ENCODE measurements at places on chromosomes 13 and 19. TPM values are rescaled to one million over a fixed set of nuclear protein-coding genes. Genes with fewer than 3 reads are reported as not detected.

Gene LILRB4
- total RNA-seq = 0.69 TPM

Gene IL4I1
- 35.6 TPM for total RNA-seq

Gene ZNF576
- total RNA-seq = 19.5 TPM

Gene ATP8B3
- 1.6 TPM for total RNA-seq

Gene LIN37
- 10.5 TPM for total RNA-seq

GRCh38 chr19:41726493-41726892 lies 18.1 kb downstream of the CEACAM5 start:
- H3K27ac ChIP-seq = no peak overlapping the region
- no peak overlapping the region for H3K4me3 ChIP-seq
- H3K36me3 ChIP-seq = no peaks in the 10 kb centered on the region
- H3K4me1 ChIP-seq = no peaks in the 10 kb centered on the region
- peaks cover 14% of the 10 kb centered on the region for H3K27me3 ChIP-seq

- DNase-seq = peak; percentile 37
- H3K4me3 ChIP-seq = no peak overlapping the region
- peaks cover 31% of the 10 kb centered on the region for H3K36me3 ChIP-seq
- H3K27me3 ChIP-seq = no peaks in the 10 kb centered on the region
Measured at GRCh38 chr19:17205237-17206140, 9.7 kb upstream of the USE1 start.

DNA sequence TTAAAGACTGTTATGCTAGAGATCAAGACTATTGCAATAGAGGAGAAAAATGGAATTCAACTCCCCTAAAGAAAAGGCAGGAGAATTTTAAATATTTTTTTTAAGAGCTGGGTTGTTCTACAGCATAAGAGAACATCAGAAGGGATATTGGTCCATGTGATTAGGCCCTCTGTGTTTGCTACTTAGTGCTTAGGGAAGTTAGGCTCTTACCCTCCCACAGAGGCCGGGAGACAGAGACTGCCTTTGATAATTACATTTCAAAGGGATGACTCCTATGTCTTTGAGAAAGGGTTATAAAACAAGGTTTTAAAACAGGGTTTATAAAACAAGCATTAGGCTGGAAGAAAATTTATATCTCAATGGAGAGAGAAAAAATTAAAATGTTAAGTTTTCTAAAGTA lies 1248.1 kb upstream of the PCDH20 start:
- DNase-seq = no peak
- H3K4me1 ChIP-seq = no peaks in the 10 kb centered on the region
- no peaks in the 10 kb centered on the region for H3K27me3 ChIP-seq

DNA sequence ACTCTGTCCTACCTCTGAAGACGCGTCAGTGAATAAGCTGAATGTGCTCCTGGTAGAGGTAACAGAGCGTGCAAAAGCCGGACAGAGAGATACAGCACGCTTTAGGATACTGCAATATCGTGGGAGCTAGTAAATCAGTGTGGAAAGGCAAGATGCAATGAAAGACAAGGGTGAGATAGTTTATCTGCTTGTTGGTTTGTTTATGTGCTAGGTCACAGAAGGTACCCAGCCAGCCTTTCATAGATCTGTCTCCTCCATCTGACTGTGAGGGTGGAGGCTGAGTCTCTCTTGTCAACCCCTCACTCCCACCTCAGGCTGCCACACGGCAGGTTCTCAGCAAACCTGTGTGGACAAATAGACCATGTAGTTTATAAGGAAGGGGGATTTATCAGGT lies 904 bp upstream of the GIPC1 start:
- H3K4me1 ChIP-seq = peaks cover 24% of the 10 kb centered on the region
- H3K36me3 ChIP-seq = no peaks in the 10 kb centered on the region
- no peak overlapping the region for H3K4me3 ChIP-seq
- H3K27me3 ChIP-seq = no peaks in the 10 kb centered on the region

GRCh38 chr13:70923863-70924752 lies 815.9 kb upstream of the KLHL1 start:
- H3K4me1 ChIP-seq = no peaks in the 10 kb centered on the region
- no peaks in the 10 kb centered on the region for H3K36me3 ChIP-seq
- DNase-seq = no peak
- no peaks in the 10 kb centered on the region for H3K27me3 ChIP-seq

- no peaks in the 10 kb centered on the region for H3K4me1 ChIP-seq
- no peaks in the 10 kb centered on the region for H3K27me3 ChIP-seq
- no peak overlapping the region for H3K4me3 ChIP-seq
- no peaks in the 10 kb centered on the region for H3K36me3 ChIP-seq
Measured at GRCh38 chr13:50374517-50374916, 359.3 kb downstream of the KCNRG start.

DNA sequence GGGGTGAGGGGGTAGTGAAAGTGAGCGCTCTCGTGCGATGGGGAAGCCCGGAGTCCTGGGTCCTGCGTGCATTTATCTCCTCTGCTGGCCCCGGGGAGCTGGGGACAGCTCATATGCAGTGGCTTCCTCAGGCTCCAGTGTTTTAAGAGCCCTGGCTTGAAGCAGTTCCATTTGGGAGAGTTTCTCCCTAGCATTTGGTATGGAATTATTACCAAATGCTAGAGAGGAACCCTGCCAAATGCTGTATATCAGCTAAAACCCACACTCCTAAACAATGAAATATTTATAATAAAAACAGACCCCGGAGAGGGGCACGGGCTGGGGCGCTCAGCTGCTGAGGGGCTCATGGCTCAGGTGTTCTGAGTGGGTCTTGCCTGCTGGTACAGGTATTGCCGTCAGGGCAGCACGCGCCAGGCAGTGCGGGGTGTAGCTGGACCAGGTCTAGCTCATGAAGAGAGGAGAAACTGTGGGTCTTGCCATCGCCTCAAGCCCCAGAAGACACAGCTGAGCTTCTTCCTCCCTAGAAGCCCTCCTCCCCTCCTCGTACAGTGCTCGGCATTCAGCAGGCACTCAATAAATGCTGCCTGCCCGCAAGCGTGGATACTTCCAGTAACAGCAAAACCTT lies 163.6 kb upstream of the ZNF536 start:
- H3K4me1 ChIP-seq = no peaks in the 10 kb centered on the region
- no peak overlapping the region for H3K4me3 ChIP-seq
- no peak for DNase-seq
- no peak overlapping the region for H3K27ac ChIP-seq
- H3K36me3 ChIP-seq = no peaks in the 10 kb centered on the region
- H3K27me3 ChIP-seq = no peaks in the 10 kb centered on the region

GRCh38 chr19:6229216-6229913 lies 50.4 kb downstream of the MLLT1 start:
- H3K27ac ChIP-seq = no peak overlapping the region
- H3K36me3 ChIP-seq = no peaks in the 10 kb centered on the region
- H3K27me3 ChIP-seq = no peaks in the 10 kb centered on the region
- H3K4me3 ChIP-seq = no peak overlapping the region

DNA sequence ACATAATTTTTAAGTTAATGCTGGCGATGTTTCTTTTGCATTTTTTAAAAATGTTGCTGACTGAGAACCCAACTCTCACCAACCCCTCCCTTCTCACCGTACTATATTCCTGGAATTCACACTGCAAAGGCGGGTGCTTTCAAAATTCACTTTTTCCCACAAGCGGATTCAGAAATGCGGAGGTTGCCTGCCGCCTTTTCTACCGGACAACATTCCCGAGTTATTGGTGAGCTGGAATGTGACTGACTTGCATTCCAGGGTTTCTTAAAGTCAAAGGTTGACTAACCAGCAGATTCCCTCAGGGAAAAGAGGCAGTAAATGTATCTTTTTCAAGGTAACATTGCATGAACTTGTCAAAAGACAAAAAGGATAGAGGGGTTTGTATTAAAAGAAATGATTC lies 113.3 kb downstream of the RAB20 start:
- H3K4me1 ChIP-seq = no peaks in the 10 kb centered on the region
- DNase-seq = no peak
- H3K27ac ChIP-seq = no peak overlapping the region
- no peaks in the 10 kb centered on the region for H3K27me3 ChIP-seq
- H3K4me3 ChIP-seq = no peak overlapping the region
- no peaks in the 10 kb centered on the region for H3K36me3 ChIP-seq

GRCh38 chr13:43129511-43130110 lies 106.2 kb downstream of the DNAJC15 start:
- H3K27ac ChIP-seq = no peak overlapping the region
- no peaks in the 10 kb centered on the region for H3K36me3 ChIP-seq
- peaks cover 4% of the 10 kb centered on the region for H3K27me3 ChIP-seq
- DNase-seq = no peak
- H3K4me3 ChIP-seq = no peak overlapping the region
- H3K4me1 ChIP-seq = peaks cover 7% of the 10 kb centered on the region

DNA sequence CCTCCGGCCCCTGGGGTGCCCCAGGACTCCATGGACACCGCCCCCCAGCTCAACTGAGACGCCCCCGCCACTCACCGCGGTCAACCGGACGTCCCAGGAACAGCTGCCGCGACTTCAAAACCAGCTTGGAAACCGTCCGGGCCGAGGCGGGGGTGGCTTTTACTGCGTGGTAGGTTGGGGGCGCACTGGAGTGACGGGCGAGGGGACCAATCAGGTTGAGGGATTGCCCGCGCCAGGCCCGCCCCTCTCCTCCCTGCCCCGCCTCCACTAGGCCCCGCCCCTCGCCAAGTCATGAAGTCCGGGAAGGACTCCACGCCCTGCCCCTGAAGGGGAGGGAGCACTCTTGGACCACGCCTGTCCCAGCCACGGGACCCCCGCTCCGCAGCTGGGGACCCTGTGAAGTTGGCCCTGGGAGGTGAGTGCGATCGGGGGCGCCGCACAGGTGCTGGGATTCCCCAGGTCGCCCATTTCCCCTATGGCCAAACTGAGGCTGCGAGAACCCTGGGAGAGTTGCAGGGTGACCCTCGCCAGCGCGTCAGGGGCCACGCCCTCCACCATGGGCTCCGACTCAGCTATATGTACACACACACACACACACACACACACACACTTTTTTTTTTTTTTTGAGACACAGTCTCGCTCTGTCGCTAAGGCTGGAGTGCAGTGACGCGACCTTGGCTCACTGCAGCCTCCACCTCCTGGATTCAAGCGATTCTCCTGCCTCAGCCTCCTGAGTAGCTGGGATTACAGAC lies at the start of gene PLIN3:
Gene PLIN3, minus strand, starts transcription at position 134 of the 752 bp plus-strand sequence. CDS start 6,273 bp downstream, outside the sequence.
- peak within 1 kb of the TSS; percentile 83 for H3K4me3 ChIP-seq
- peak within 1 kb of the TSS; percentile 71 for H3K27ac ChIP-seq
- H3K36me3 ChIP-seq = no peaks in the 10 kb centered on the region
- peak; percentile 84 for DNase-seq

DNA sequence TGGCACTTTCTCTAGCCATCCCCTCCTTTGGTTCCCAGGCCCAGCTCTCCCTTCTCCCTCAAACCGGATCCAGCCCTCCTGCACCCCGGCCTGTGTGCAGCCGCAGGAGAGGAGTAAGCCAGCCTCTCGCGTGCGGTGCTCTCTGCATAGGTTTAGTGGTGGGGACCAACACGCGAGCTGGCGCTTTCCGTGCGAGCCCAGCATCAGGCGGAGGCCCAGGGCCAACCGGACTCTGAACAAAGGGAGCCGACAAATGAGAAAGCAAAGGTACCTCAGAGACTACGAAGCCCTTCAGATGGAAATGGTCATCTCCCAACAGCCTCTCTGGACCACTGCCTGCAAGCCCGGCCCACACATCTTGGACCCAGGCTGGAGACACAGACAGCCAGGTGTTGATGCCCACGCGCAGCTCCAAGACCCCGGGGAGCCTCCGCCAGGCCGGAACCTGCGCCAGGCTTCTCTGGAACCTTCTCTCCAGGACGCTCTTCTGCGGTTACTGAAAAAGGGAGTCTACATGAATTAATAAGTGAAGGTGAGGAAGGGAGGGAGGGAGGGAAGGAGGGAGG lies 16.5 kb upstream of the LATS2 start:
- no peaks in the 10 kb centered on the region for H3K27me3 ChIP-seq
- H3K4me3 ChIP-seq = no peak overlapping the region
- H3K36me3 ChIP-seq = no peaks in the 10 kb centered on the region
- no peak for DNase-seq
- peaks cover 12% of the 10 kb centered on the region for H3K4me1 ChIP-seq

DNA sequence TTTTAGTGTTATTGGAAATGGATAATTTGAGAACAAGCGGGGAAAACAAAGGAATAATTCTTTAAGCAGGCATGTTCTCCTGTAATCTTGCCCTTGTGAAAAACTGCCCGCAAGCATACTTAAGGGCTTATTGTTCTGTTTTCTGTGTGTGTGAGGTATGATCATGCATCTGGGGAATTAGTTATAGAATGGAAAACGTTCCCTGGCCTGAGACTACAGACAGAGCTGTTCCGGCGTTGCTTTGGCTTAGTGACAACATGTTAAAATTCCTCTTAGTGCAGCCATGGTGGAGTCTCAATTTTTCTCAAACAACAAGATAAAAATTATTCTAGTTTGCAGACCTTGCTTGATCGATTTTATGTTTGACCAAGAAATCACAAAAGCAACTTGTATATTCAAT lies 560.2 kb upstream of the SPRY2 start:
- no peak overlapping the region for H3K27ac ChIP-seq
- no peak for DNase-seq
- H3K36me3 ChIP-seq = no peaks in the 10 kb centered on the region
- H3K27me3 ChIP-seq = no peaks in the 10 kb centered on the region
- H3K4me3 ChIP-seq = no peak overlapping the region
- H3K4me1 ChIP-seq = no peaks in the 10 kb centered on the region

DNA sequence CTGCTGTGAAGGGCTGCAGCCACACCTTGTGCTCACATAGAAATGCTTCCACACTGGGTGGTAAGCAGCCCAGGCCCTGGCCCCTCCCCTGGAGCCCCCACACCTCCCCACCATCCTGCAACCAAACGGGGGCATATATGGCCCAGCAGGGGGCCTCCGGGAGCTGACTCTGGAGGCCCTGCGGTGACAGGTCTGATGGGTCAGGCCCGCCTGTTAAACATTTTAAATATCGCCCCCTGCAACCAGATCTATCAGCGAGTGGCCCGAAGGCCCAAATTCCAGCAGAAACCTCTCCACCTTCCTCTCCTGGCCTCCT lies 48.0 kb upstream of the KATNAL1 start:
- H3K4me3 ChIP-seq = no peak overlapping the region
- H3K36me3 ChIP-seq = no peaks in the 10 kb centered on the region

DNA sequence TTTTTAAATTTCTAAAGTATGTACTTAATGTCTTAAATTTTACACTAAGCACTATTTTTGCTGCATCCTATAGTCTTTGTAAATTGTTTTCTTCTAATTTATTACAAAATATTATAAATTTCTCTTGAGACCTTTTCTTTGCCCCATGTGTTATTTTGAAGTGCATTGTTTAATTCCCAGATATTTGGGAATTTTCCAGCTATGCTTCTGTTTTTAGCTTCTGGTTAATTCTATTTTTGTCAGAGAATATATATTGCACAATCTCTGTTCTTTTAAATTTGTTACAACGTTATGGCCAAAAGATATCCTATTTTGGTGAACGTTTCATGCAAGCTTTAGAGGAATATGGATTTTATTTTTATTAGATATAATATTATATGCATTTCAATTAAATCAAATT lies 917.4 kb upstream of the MIR17HG start:
- no peak for DNase-seq
- no peaks in the 10 kb centered on the region for H3K36me3 ChIP-seq
- H3K27me3 ChIP-seq = no peaks in the 10 kb centered on the region
- no peak overlapping the region for H3K27ac ChIP-seq
- no peaks in the 10 kb centered on the region for H3K4me1 ChIP-seq

DNA sequence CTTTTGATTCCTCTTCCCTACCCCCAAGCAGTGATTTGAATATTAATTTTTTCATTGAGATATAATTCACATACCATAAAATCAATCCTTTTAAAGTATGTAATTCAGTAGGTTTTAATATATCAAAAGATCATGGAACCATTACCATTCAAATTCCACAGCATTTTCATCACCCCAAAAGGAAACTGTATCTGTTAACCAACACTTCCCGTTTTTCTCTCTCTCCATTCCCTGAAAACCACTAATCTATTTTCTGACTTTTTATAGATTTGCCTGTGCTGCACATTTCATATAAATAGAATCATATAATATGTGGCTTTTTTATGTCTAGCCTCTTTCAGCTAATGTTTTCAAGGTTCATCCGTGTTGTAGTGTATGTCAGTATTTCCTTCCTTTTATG lies 107.1 kb downstream of the PAN3 start:
- H3K36me3 ChIP-seq = peaks cover 4% of the 10 kb centered on the region
- H3K4me3 ChIP-seq = no peak overlapping the region
- H3K27ac ChIP-seq = no peak overlapping the region

Data from CD8-positive, alpha-beta memory T cell (primary cell).